ENCODE measurements at places on chromosomes 2 and 18.

DNA sequence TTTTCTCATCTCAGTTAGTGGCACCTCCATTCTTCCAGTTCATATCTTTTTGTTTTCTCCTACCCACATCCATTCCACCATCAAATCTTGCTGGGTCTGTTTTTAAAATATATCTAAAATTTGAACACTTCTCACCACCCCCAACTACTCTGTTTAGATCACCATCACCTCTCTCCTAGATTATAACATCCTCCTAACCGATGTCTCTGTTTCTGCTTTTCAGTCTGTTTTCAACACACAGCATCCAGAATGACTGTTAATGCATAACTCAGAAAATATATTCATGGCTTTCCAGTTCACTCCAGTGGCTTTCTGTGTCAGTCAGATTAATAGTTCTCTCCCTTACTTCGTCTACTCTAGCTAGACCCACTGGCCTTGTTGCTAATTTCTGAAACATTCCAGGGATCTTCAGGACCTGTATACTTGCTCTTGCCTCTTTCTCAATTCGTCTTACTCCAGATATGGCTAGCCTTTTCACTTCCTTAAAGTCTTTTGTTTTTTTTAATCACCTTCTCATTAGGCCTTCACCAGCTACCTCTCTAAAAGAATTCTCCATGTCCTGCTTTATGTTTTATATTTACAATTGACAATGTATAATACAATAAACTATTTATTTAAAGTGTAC lies 105.3 kb downstream of the COMMD1 start:
- DNase-seq: no peak

- no peak for DNase-seq
Measured at GRCh38 chr2:99842451-99842850, 299.9 kb downstream of the AFF3 start.

DNA sequence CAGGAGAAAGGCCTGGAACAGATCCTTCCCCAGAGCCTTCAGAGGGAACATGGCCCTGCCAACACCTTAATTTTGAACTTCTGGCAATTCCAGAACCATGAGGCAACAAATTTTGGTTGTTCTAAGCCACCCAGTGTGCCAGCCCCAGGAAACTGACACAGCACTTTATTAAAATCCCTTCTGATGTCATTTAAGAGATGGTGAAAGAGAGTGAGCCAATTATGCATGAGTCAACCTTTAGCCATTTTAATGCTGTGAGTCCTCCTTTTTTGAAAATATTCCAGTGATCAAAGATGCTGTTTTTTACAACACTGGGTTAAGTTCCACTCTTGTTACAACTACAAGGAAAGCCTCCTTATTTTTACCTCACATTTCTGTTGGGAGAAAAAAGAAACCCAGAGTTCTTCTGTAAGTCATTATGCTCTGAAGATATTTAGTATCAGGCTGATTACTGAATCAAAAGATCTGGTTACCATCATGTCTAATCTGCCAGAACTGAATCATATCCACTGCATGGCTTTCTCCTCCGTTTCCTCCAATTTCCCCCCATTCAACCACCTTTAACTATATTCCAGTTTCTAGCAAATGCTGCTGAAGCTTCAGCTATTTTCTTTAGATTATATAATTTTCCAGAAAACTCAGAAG lies 235.4 kb downstream of the TXNL1 start:
- DNase-seq: no peak

- DNase-seq: no peak
Measured at GRCh38 chr18:6672821-6673308, 56.7 kb upstream of the ARHGAP28 start.

- DNase-seq: no peak
Measured at GRCh38 chr2:10331702-10332401, 29.1 kb downstream of the HPCAL1 start.

- DNase-seq: no peak
Measured at GRCh38 chr2:190802129-190802528, 78.5 kb upstream of the GLS start.

Data from C1 segment of cervical spinal cord (tissue), 14 donors.